Astrocyte of the cerebellum (primary cell): ENCODE measurements at places on chromosomes 4 and X.

GRCh38 chr4:185654311-185654710, 119.0 kb upstream of the PDLIM3 start:
- no peak for DNase-seq

GRCh38 chrX:50000937-50001542, 78.6 kb downstream of the CLCN5 start:
- DNase-seq, result no peak

DNA sequence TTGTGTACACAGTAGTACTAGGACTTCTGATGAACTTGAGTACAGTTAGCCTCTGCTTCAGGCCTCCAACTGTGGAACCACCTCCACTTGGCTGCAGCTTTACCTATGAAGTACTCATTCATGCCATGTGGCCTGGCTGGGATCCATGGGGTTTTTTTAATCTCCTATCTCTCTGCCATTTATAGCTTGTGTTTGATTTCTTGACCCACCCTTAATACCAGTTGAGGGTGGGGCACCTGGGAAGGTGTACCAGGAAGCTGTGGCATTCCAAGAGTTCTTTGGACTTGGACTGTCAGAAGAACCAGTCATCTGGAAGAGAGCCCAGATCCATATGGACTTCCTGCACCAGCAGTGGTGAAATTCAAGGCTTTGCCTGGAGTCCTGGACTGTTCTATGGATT, 230.1 kb downstream of the SHROOM3 start:
- DNase-seq, result no peak

- no peak for DNase-seq
Observed at GRCh38 chr4:10082047-10082446, 34.6 kb downstream of the WDR1 start.

GRCh38 chrX:42109428-42109827, 186.1 kb upstream of the CASK start:
- DNase-seq, result no peak
